ENCODE measurements at places on chromosomes 1 and 21.
A peak's percentile ranks its signal among the peaks of the same experiment; 100 is the strongest.

DNA sequence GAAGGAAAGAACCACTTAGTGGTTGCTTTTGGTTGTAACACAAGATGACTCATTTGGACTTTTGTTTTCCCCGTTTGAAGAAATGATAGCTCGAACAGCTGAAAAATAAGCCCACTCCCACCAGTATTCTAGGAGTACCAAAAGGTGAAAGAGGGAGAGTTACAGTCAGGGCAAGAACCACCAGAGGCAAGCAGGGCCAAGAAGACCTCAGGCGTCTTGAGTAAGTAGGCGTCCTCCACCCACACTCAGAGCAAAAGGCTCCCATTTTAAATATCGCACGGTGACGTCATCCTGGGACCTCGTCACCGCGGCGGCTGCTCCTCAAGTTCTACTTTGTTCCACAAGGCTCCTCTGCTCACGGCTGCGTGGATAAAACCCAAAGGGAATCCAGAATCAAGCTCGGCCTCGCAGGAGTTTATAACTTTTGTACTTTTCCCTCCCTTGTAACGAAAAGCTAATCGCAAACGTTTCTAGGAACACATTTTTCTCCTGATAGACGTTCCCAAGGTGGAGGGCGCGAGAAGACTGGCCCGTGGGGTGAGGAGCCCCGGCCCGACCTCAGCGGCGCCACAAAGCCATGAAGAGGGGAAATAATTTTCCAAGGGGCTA is 1.2 kb downstream of the BTG3 start:
- DNase-seq: peak; percentile 90

DNA sequence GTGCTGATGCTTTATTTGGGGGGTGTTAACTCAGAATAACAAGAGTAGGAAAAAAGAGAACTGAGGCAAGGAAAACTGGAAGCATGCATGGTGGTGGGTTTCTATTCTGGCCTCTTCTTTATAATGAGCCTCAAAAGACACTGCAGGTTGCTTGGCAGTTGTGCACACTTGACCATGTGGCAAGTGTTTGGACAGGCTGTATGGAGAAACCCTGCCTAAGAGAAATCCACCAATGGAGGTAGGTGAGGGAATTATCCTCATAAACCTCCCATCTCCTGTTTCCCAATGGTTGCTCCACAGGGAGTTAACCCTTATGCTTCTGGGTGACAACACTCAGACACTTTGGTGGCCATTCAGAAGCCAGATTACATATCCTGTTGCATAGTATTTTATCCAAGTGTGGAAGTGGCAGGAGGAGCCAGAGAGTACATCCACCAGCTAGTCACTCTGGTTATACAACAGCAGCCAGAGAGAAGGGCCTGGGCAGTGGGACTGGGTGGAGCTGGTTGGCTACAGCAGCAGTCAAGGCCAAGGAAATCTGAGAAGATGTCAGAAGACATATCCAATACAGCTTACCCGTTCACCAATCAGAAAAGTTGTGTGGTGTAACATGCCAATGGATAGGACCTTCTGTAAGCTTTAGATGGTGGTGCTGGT is 16.4 kb upstream of the VASH2 start:
- no peak for DNase-seq

GRCh38 chr1:81151206-81151605 is 649.5 kb upstream of the ADGRL2 start:
- no peak for DNase-seq

DNA sequence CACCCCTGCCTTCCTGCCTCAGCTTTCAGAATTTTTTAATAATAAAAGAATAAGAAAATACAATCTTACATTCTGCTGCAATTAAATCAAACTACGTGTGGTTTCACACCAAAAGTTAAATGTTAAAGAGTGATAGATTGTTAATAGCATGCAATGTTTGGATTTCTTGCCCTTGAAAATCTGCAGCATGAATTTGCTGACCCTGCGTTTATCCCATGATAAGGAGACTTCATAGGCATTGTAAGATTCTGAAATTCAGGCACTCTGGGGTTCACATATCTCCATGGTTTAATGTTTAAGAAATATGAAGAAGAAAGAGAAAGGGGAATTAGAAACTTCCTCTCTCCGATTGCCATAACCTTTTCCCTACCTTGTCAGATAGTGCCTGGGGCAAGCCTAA is 1616.2 kb upstream of the B3GALT2 start:
- no peak for DNase-seq

GRCh38 chr1:247531937-247532336 is 4.3 kb downstream of the OR2C3 start:
- no peak for DNase-seq

DNA sequence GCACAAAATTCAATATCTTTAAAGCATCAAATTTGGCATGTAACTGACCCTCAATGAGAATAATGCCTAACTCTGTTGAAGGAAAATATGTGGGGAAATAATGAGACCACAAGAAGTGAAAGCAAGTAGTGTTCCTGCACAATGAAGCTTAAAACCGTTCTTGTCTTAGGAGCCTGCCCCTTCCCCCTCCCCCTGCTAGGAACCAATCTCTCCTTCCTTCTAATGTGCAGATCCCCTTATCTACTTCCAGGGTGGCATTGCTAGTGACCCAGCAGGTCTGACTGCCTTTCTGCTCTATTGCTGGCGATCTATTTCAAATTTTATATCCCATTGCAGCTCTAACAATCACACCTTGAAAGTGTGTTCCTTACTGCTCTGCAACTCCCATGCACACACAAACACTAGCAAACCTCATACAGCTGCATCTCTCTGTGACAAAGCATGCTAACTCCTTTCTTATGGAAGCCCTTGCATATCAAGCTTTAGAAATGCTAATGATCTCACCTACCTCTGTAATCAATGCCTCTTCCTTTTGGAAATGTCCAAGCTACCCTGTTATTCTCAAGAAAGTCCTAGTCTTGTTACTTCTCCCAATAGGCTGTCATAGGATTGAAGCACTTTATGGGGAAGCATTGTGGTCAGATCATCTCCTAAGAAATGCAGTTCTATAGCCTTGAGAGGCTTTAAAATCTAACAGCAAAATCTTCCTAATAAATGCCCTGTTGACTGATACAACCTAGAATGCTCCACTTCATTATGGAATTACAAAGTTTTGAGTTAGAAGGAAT is 26.5 kb downstream of the BCL9 start:
- no peak for DNase-seq

GRCh38 chr1:10867914-10868598 is 71.6 kb upstream of the CASZ1 start:
- DNase-seq: no peak

DNA sequence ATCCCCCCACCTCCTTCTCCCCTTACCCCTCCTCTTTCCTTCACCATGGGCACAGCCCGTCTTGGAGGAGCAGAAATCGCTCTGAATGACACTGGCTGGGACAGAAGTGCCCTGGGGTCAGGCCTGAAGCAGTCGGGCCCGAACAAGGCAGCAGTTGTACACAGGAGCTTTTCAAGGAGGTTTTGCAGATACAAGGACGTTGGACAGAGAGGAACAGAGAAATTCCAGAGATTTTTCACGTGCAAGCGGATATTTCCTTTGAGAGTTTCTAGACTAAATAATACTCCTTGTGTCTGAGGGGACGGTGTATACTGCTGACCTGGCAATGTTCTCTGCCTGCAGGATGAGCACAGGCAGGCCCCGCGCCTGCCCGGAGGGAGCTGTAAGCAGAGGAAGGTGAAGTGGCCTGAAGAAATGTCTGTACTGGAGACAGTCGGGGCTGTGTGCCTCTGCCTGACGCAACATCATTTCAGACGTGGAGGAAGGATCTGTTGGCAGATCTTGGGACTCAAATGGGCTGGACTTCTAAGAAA is 95.3 kb upstream of the SLC25A33 start:
- no peak for DNase-seq

DNA sequence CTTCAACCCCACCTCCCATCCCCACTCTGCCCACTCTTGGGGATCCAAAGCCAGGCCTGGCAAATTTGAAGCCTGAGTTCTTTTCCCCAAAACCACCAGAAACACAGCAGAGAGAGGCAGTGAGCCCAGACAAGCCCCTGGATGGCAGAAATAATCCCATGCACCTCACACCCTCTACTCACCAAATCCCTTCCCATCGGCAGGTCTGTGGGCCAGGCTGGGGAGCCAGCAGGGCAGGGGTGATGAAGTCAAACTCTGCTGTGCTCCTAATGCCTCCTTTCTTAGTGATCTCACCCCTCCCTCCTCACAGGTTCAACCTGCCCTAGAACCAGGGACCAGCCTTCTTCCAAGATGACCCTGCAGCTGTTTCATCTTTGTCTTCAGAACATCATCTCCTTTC is 72.4 kb downstream of the GLIS1 start:
- DNase-seq: no peak

- no peak for DNase-seq
Measured at GRCh38 chr1:210989905-210990304, 144.0 kb downstream of the KCNH1 start.

DNA sequence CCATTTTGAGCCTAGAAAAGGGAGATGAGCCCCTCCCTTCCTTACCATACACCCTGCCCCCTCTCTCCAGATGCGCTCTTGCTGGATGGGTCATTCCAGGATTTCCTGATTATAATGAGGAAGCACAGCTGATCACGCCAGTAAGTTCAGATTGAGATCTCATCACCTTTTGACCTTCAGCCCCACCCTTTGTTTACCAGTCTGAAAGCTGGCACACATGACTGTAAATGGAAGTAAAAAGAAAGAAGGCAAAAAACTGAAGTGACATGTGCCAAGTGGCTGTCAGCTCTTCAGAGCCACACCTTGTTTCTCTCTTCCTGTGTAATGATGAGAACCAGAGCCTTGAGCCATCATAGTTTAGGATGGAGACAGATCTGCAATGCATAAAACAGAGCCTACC is 27.9 kb downstream of the S1PR1 start:
- DNase-seq: no peak

GRCh38 chr1:13788795-13789194 is 88.8 kb downstream of the PRDM2 start:
- no peak for DNase-seq

DNA sequence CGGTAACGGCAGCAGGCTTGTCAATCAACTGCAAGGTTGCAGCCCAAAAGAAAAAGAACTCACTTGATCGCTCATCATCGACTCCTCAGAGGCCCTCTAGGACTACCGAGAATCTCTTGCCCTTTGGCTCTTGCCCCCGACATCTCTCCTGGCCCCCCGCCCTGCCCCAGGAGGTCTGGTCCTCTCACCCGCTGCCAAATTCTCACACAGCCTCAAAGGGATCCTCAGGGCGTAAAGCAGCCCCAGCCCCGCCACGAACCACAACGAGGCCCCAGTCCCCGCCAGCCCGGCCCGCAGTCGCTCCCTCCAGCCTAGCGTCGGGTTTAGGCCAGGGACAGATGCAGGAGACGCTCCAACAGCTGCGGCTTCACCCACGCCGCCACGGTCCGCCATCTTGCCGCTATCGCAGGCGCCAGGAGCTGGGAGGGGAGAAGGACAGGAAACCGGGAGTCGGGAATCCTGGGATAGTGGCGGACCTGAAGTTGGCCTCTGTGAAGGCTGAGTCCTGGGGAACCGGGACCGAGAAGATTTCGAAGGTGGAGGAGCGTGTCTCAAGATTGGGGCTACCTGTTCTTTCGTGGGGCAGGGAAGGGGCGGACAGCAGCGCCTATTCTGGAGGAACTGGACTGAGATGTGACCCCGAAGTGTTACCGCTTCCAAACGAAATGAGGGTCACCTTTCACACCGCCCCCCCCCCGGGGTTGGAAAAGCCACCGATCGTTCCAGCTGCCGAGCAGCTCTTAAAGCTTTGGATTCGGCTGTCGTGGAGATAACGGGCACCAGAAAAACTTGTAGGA is at the start of gene ST7L:
ST7L (minus strand) TSS at position 421 of the 797 bp plus-strand sequence; CDS start at position 393, 28 bp downstream.
- peak; percentile 89 for DNase-seq

DNA sequence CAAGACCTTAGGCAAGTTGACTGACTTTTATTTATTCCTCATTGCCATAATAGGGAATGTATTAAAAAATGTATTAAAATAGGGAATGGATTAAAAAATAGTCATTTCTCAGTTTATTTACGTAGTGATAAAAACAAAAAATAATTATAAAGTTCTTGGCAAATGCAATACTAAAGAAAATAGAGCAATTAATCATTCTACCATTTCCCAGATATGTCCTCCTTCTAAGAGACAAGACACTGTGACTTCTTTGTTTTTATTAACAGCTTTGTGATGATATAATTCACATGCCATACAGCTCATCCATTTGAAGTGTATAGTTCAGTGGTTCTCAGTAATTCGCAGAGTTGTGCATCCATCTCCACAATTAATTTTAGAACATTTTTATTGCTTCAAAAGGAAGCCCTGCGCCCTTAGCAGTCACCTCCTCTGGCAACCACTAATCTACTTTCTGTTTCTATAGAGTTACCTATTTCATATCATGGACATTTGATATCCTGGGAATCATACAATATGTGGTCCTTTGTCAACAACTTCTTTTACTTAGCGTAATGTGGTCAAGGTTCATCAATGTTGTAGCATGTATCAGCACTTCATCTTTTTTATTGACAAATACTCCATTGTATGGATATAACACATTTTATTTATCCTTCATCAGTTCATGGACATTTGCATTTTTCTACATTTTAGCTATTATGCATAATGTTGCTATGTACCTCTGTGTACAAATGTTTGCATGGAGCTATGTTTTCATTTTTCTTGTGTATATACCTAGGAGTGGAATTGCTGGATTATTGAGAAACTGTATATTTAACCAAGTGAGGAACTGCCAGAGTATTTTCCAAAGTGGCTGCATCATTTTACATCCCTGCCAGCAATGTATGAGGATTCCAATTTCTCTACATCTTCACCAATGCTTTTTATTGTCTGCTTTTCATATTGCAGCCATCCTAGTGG is 5.6 kb downstream of the TBX19 start:
- DNase-seq: no peak

DNA sequence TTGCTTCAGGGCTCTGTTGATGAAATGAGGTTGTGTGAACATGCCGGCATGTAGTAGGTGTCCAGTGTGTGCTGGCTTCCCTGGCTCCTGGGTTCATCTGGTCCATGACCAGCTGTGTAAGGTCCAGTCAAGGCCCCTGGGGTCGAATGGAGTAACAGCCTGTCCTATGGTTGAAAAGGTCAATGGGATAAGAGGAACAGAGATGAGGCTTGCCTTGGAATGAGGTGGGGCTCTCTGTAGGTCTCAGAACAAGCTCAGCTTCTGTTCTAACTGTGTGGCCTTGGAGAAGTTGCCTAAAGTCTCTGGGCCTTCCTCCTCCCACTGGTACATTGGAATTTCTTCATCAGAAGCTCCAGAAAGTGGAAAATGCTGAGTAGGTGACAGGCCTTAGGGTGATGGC is 26.6 kb downstream of the RPS6KA1 start:
- DNase-seq: no peak

GRCh38 chr1:118151312-118151937 is 33.6 kb downstream of the SPAG17 start:
- peak; percentile 73 for DNase-seq

- DNase-seq: no peak
Measured at GRCh38 chr21:41236352-41236973, 68.5 kb downstream of the BACE2 start.

DNA sequence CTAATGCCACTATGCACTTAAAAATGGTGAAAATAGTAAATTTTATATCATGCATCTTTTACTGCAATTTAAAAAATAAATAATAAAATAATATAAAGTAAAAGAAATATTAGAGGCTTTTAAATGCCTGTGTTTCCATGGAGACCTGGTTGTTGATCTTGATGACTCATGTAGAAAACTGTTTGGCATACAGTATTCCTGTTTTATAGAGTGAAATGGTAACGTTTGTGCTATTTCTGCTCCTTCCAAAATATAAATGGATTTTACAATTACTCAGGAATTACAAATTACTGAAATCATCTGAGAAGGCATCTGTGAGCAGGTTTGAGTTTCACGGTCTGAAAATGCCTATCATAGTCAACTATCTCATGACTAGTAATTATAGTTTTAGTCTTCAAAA is 98.4 kb upstream of the USP25 start:
- no peak for DNase-seq

Measured in left hindlimb (tissue), 1 donor.